Fibroblast of skin of back (primary cell): ENCODE measurements at places on chromosomes 3 and 15.
A peak's percentile ranks its signal among the peaks of the same experiment; 100 is the strongest.

- DNase-seq = peak; percentile 2
These were observed 43.9 kb upstream of the TRPM1 start for GRCh38 chr15:31145271-31145911.

DNA sequence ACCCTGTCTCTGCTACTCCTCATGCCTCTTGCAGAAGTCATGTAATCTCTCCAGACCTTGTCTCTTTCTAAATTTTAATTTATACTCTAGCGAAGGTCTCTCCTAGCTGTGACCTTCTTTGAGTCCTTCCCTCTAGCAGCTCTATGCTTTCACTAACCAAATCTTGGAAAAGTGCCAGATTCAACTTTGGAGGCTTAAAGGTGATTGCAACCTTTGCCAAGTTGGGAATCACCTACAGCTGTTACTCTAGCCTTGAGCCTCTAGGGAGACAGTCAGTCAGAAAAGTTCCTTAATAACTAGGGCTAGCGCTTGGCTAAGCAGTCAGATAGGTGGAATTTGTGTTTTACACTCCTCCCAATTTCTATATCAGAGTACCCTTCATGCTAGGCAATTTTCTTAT lies 46.1 kb upstream of the ABI3BP start:
- no peak for DNase-seq

GRCh38 chr3:146715170-146715569 lies 110.0 kb upstream of the PLSCR5 start:
- peak; percentile 24 for DNase-seq

DNA sequence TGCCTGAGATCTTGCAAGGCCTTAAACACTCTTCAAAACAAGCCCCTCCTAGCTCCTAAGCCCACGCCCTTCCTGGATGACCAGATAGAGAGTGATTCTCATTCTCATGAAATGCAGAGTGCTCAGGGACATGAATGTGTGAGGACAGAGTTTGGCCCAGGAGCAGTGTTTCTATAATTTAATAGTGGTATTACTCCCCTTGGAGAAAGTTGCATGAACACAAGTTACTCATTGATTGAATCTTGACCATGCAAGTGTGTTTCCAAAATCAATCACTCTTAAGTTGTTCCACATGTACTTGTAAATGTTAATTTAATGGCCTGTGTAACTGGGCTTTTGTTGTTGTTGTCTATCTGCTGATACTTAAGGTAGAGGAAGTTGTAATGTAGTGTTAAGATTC lies 181.6 kb downstream of the ADAMTSL3 start:
- DNase-seq = no peak

GRCh38 chr3:49882166-49882565 lies 12.5 kb upstream of the CAMKV start:
- DNase-seq = no peak

DNA sequence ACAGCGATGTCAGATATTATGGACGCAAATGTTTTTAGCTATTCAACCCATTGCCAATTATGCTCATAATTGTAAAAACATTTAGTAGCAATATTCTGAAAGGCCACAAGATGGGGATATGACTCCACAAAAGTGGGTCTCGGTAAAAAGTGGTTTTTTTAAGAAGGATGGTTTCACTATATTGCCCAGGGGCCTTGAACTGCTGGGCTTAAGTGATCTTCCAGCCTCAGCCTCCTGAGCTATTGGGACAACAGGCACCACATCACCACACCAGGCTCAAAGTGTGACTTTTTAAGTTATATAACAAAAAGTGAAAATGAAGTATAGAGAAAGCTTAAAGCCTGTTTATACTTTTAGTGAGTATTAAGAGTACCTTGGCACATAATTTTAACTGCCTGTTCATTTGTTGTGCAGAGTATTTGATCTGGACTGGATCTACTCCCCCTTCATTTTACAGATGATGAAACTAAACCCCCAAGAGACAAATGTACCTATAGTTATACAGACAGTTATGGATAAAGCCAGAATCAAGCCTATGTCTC lies 9.4 kb downstream of the NAA50 start:
- peak; percentile 66 for DNase-seq

GRCh38 chr15:40873694-40874561 lies at the start of gene RHOV:
TSS of gene RHOV (minus strand) at chr15:40874234. CDS start at chr15:40874139, 95 bp downstream.
- DNase-seq = peak; percentile 50

DNA sequence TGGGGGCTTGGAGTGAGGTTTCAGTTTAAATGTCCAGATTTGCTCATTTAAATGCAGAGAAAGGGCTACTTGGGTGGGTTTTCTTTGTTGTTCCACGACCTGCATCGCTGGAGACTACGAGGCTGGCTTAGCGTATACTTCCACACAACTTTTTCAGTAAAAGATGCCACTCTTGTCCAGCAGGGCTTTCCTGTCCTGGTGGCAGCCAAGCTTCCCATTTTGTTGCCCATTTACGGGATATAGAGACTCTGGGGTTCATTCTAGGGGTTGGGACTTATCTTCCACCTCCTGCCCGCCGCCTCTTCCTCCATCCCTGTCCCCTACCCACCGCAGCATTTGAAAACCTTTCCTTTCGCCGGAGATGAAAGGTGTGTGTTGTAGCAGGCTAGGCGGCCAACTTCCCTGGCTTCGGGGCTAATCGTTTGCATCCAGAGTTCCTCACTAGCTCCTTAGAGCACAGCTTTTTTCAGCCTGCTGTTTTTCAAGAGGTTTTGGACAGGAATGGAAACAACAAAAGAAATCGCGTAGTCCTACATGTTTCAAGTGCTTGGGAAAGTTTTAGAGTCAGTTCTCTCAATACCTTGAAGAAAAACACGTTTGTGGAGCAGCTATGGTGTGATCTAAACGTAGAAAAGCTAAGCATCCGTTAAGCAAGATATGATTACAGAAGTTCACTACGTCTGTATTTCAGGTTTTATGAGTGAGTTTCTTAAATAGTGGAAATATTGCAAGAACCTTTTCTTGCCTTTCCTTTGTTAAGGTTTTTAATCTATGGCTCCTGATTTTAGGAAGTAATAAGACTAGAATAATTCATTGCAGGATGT lies 843 bp downstream of the CHRNA5 start:
- peak; percentile 22 for DNase-seq

GRCh38 chr3:135018149-135018923 lies 223.3 kb downstream of the EPHB1 start:
- no peak for DNase-seq

- DNase-seq = peak; percentile 98
These were observed 9.7 kb downstream of the STOML1 start for GRCh38 chr15:73982222-73982962.

DNA sequence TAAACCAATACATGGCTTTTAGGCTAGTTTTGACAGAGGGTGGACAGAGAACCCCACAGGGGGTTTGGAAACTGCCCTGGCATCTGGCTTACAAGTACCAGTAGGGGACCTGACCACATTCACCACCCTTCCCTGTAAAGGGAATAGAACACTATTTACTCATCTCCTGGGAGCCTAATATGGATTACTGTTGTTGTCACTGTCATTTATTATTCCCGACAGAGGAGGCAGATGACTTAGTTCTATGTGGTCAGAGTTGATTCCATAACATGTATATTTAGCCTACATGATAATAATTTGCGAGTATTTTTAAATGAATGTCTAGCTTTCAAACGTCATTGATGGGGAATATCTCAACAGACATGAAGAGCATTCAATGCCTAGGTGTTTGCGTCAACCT lies 15.9 kb downstream of the ZBTB38 start:
- DNase-seq = peak; percentile 78

- DNase-seq = peak; percentile 13
These were observed 53.6 kb upstream of the UBE2E1 start for GRCh38 chr3:23752126-23752525.

GRCh38 chr3:134328846-134329245 lies 45.4 kb downstream of the AMOTL2 start:
- no peak for DNase-seq

GRCh38 chr15:101244036-101244781 lies 7.6 kb downstream of the CHSY1 start:
- DNase-seq = peak; percentile 47

DNA sequence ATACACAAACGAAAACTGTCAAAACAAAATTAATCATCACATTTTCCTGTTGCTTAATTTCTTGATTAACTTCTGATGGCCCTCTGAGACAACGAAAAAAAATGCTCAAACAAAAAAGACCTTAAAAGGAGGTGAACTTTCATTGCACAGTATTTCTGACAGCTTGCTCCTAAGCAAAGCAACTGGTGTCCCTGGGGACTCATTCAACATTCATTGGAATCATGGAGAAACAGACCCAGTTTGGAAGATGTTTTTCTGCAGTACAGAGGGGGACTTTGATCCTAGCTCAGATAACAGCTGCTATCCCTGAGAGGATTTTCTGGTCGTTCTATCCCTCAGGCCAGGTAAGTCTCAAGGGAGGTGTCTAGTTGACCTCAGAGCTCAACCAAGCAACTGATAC lies 378.7 kb upstream of the ATP11B start:
- DNase-seq = peak; percentile 2

- DNase-seq = no peak
These were observed 625.7 kb upstream of the CFAP20DC start for GRCh38 chr3:59675495-59675894.

DNA sequence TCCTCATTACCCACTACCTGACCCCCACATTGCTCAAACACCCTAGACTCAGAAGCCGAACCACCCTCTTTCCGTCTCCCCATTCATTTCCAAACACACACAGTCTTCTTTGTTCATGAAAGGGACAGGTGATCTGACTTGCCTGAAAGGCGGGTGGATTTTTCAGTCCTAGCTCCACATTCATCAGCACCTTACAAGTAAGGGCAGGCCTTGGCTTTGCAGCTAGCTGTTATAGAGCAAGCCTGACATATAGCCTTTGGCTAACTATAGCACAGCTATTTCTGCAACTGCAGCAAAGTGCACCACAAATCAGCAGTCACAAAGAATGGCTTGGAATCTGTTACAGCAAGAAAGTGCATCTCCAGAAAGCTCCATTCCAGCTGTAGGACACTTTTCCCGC lies 139.8 kb downstream of the XXYLT1 start:
- no peak for DNase-seq
